ENCODE measurements at places on chromosomes 2 and 18. TPM values are rescaled to one million over a fixed set of nuclear protein-coding genes. Genes with fewer than 3 reads are reported as not detected.

IL1RN gene
- polyA plus RNA-seq, result not detected

GPR35 gene
- not detected for polyA plus RNA-seq

ANKRD36B gene
- 16.6 TPM for polyA plus RNA-seq

MROH2A gene
- not detected for polyA plus RNA-seq

TMEM163 gene
- 3.3 TPM for polyA plus RNA-seq

HOXD9 gene
- polyA plus RNA-seq, result not detected

FKBP1B gene
- polyA plus RNA-seq, result 4.2 TPM

PRADC1 gene
- polyA plus RNA-seq, result 8.1 TPM
